Suprapubic skin (tissue), 4 donors: ENCODE measurements at places on chromosomes 13 and 19.
A peak's percentile ranks its signal among the peaks of the same experiment; 100 is the strongest.

DNA sequence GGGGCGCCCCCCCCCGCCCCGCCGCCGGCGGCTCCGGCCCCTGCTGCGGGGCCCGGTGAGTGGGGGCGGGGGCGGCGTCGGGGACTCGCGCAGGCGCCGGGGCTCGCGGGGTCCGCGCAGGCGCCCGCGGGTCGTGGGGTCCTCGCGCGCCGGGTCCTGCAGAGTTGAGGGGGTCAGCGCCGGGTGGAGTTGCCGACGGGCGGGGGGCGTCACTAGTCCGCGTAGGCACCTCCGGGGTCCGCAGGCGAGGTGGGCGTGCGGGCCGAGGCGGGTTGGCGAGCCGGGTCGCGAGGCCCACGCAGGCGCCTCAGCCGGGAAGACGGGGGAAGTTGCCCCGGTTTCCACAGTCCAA, 365 bp downstream of the PPP6R1 start:
- peak overlapping the region; percentile 88 for H3K27ac ChIP-seq
- peaks cover 3% of the 10 kb centered on the region for H3K36me3 ChIP-seq
- H3K4me1 ChIP-seq, result peaks cover 53% of the 10 kb centered on the region
- peak overlapping the region; percentile 96 for H3K4me3 ChIP-seq

GRCh38 chr13:111957913-111958450, 109.0 kb upstream of the SOX1 start:
- no peaks in the 10 kb centered on the region for H3K4me1 ChIP-seq
- peak; percentile 20 for DNase-seq
- no peaks in the 10 kb centered on the region for H3K36me3 ChIP-seq
- H3K27ac ChIP-seq, result no peak overlapping the region
- H3K27me3 ChIP-seq, result peaks cover 9% of the 10 kb centered on the region
- H3K4me3 ChIP-seq, result no peak overlapping the region

- H3K36me3 ChIP-seq, result no peaks in the 10 kb centered on the region
- DNase-seq, result no peak
- no peaks in the 10 kb centered on the region for H3K4me1 ChIP-seq
- no peaks in the 10 kb centered on the region for H3K27me3 ChIP-seq
- H3K4me3 ChIP-seq, result no peak overlapping the region
These were observed 184.2 kb downstream of the OXGR1 start for GRCh38 chr13:96810104-96810503.

- peaks cover 7% of the 10 kb centered on the region for H3K4me1 ChIP-seq
- no peak overlapping the region for H3K27ac ChIP-seq
- H3K4me3 ChIP-seq, result no peak overlapping the region
- DNase-seq, result no peak
These were observed 5.1 kb upstream of the GTF3A start for GRCh38 chr13:27419328-27419727.

- H3K27me3 ChIP-seq, result no peaks in the 10 kb centered on the region
- H3K36me3 ChIP-seq, result peaks cover 13% of the 10 kb centered on the region
- no peaks in the 10 kb centered on the region for H3K4me1 ChIP-seq
- no peak overlapping the region for H3K4me3 ChIP-seq
- H3K27ac ChIP-seq, result no peak overlapping the region
These were observed 157.5 kb downstream of the TBC1D4 start for GRCh38 chr13:75324413-75324940.
